Stimulated activated CD4-positive, alpha-beta T cell treated with anti-CD3 and anti-CD28 coated beads, Interleukin-4, amount 100 ng/mL, for 4 hours (primary cell): ENCODE measurements at places on chromosomes 2 and 18.

DNA sequence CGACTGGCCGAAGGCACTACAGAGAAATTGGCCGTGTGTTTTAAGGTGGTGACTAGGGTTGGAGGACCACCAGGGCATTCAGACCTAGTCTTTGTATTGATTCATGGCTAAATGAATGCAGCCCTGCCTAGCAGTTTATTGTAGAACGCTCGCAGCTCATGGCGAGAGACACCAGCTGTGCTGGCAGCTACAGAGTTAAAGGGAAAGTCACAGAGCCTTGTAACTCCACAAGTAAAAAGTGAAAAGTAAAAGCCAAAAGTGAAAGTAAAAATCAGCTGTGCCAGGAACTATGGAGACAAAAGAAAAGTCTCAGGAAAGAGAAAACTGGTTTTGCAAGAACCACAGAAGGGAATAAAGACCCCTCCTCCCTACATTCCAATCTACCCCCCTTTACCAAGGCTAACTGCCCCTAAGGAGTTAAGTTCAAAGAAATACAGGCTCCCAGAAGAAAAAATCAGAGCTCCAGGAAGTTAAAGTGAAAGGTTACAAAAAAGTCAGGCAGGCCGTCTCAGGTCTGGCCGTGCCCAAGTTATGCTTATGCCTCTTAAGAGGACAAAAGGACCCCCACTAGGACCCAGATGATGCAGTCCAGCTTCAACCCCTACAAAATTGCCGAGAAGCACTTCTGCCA is 46.4 kb upstream of the SELENOI start:
- DNase-seq = no peak

DNA sequence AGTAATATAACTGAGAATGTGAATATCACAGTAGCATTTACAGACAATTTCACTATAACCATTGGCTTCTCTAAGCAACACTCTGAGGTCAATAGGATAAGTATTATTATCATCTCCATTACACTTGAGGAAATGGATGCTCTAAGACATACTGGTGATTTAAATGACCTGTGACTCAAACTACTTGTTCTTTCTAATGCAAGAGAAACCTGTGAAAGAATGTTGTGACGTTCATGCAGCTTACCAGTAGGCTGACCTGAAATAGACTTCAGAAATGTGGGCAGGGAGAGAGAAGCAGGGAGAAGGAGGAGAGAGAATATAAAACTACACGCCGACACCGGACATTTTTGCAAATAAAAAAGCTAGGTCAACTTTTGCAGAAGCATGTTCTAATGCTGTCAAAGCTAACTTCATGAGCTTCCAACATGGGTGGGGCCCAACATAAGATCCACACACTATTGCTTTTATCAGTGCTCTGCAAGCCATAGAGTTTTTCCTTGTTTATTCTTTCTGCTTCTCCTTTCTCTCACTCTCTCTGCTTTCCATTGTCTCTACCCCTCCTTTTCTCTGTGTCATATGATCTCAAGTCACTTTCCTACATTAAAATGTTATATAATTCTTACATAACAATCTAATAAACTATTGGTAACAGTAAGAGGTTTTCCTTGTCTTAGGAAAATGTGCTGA is 217.6 kb upstream of the FN1 start:
- DNase-seq = no peak

- no peak for DNase-seq
Observed at GRCh38 chr2:175903384-175903936, 98.6 kb downstream of the LNPK start.

DNA sequence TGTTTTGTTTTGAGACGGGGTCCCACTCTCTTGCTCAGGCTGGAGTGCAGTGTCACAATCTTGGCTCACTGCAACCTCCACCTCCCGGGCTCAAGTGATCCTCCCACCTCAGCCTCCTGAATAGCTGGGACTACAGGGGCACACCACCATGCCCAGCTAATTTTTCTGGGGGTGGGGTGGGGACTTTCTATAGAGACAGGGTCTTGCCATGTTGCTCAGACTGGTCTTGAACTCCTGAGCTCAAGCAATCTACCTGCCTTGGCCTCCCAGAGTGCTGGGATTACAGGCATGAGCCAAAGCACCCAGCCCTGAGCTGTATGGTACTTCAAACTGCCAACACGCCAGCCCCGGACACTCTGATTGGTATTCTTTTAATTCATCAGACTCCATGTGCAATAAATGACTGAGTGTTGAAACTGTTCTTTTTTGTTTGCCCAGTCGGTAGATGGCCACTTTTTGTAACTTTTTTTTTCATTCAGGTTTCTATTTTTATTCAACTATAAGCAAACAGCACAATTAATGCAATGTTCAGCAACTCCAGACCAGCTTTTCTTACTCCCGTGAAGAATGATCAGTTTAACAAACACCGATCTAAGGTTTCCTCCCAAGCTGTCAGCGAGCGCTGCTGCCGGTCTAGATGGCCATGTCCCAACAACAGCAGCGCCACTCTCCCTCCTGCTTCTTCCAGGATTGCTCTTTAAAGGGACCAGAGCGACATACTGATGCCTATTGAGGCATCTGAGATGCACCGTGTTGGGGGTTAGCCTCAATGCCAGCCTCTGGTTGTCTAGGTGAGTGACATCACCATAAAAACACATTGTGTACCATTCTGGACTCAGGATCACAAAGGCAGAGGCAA is 12.5 kb upstream of the TGOLN2 start:
- DNase-seq = no peak

DNA sequence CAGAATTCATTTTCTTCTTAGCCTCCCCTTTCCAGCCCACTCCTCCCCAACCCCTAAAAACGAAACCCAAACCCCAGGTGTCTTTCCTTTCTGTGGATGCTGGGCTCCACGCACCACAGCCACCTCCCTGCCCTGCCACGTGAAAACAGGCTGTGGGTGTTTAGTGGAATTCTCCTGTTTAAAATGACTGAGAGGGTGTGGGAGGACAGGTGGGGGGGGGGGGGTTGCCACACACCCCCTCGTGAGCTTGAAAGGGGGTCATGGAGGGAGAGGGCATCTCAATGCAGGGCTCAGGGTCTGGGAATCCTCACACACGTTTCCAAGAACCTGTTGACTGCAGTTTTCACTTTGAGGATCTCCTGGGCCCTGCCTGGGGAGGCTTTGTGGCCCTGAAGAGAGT is 110.3 kb downstream of the FAM210A start:
- no peak for DNase-seq

DNA sequence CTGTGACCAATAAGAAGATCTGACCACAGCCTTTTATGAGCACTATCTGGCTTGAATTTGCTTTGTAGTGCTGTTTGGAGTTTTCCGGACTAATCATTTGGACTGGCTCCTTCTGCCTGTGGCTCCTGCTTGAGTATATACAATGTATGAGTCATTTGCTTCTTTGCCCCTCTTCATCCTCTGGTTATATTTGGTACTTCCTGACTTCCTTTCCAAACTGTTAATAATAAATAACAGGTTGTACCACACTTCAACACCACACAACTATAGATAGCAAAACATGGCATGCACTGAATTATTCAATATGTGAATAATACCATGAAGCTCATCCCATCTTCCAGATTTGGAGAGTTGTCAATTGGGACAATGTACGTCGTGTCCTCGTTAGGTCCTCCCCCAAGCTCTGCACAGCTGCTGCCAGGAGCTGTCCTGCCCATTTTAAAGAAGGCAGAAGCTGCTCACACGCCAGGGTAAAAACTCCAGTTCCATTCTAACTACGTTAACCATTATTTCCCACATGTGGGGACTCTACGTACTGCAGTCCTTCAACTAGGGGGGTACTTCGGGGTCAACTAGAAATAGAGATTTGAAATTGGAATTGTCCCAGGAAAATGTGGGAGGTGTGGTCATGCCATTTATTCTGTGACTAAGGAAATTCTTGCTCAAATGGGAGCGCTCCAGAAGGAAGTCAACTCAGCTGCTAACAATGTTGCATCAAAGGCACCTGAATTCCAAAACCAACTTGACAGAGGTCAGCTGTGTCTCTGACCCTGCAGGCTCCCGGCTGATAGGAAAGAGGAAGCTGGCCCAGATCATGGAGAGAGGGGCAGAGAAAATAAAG is 38.1 kb downstream of the ST8SIA5 start:
- DNase-seq = no peak

DNA sequence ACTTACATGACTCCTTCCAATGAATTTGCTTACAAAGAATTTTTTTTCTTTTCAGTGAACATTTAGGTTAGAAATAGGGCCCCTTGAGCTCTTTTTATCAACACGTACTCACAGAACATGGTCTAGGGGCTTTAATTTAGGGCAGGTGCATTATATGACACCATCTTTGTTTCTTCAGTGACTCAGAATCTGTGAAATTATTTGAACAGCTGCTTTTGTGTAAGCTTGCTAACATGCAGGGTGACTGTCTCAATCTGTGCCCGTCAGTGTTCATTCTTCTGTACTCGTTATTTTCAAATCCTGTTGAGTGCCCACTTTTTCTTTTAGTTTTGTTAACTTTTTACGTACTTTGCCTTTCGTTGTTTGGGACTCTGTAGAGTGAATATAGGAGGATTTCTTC is 52.8 kb upstream of the CABYR start:
- DNase-seq = no peak

GRCh38 chr2:32918774-32919173 is 28.0 kb upstream of the LTBP1 start:
- no peak for DNase-seq

DNA sequence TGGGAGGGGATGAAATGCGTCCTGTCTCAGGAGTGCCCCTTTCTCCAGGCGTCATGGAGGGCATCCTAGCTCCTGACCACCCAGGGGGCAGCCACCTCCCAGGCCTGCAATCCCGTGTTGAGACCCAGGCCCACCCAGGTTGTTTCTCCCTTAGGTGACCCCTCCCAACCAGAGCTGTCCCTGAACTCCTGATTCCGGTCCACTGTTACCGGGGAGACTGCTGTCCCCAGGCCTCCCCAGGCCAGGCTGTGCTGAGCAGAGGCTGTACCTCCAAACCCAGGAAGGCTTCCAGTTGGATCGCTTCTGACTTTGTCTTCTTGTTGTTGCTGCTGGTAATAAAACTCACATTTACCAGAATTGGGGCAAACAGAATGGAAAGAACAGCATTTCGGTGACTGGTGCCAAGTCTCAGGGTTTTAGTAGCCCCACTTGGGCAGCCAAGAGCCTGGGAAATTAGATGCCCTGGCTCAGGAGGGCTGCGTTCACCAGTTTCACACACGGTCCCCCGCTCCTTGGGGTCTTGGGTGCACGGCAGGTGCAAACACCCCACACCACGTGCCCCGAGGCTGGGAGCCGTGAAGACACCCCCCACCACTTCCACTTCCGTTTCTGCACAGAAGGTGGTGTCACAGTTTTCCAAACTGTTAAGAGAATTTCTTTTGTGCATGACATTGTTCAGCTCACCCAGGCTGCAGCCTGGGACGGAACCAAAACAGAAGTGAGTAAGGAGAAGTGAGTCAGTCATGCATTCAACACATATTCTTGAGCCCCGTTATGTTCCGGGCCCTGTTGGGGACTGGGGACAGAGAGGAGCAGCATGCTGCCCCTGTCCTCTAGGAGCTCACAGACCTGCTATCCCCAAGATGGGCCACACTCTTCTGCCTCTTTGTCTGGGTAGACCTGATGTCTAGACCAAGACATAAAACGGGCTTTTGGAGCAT is 29.4 kb downstream of the ITM2C start:
- DNase-seq = no peak

DNA sequence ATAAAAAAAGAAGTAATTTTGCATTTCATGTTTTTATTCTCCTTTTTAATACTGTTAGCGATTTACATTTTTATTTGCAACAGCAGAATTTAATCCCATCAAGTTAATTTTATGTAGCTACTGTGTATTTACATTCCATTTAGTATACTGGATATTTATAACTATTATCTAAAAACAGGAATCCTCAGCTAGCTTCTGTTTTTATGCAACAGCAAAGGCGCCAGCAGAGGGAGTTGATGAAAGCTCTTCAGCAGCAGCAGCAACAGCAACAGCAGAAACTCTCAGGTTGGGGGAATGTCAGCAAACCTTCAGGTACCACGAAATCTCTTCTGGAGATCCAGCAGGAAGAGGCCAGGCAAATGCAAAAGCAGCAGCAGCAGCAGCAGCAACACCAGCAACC is 26.2 kb upstream of the SNORC start:
- no peak for DNase-seq
